ENCODE measurements at places on chromosomes 2 and 18.
A peak's percentile ranks its signal among the peaks of the same experiment; 100 is the strongest.

GRCh38 chr2:65129286-65129825 is 550 bp downstream of the RAB1A start:
- peak; percentile 18 for DNase-seq

DNA sequence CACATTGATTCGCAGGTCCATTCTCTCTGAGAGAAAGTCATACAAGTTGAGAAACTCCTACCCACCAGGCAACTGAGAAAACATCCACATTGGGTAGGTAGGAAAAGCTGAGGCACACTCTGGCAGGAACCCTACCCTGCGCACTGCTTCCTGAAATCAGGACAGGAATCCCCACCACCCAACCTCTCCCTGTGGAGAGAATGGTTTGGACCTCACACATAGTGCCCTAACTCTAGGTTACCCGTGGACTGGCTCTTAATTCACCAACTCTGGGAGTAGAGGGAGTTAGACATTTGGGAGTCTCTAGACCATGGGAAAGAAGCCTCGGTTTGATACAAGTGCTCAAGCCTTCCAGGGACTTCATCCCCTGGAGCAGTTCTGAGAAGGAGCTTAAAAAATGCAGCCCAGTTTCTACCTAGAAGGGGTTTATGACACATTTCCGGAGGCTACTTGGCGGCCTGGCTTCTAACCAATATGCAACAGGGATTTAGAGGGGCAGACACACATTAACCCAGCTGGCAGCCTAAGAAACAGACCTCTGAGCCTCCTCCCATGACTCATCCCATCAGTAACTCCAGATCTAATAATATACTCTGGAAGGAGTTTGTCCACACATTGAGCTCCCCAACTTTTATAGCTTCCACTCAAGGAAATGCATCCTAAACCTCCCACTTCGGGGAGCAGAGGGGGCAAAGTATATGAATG is 136.7 kb downstream of the EML6 start:
- no peak for DNase-seq

DNA sequence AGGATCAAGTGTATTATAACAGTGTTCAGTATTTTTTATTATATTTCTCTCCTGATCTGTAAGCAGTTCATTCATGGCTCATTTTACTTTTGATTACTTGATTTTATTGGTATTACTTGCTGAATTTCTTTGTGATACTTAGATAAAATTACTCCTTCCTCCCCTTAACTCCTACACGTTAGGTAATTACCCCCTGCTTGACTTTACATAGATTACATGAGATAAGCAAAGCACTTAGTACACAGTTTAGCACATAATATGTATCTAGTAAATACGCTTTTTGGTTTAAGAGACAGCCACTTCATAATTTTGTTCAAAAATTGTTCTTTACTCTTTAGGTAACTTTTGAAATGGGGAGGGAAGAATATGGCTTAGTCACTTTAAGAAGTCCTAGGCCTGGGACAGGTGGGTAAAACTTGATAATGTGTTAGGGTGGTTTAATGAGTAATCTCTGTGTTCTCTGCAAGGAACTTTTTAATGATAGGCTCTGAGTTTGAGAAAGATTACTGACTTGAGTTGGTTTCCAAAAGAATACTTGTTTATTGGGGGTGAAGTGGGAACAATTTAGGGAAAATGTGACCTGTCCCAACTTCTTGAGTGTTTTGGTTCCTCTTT is 80.9 kb downstream of the NCOA1 start:
- DNase-seq: no peak

GRCh38 chr2:74648009-74648443 is at the start of gene M1AP:
M1AP (minus strand) TSS chr2:74648330; CDS start chr2:74640275, 8,055 bp downstream.
- no peak for DNase-seq

- DNase-seq: no peak
Measured at GRCh38 chr2:15303874-15304273, 257.3 kb downstream of the NBAS start.

DNA sequence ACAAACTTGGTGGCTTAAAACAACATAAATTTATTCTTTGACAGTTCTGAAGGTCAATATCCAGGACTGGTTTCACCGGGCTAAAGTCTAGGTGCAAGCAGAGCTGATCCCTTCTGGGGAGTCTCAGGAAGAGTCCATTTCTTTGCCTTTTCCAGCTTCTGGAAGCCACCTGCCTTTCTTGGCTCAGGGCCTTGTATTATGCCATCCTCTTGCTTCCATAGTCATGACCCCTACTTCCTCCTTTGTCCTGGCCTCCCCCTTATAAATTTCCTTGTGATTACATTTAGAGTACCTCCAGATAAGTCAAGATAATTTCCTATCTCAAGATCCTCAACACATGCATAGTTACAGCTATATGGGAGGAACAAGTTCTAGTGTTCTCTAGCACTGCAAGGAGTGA is 1089.5 kb downstream of the LRP1B start:
- no peak for DNase-seq

- no peak for DNase-seq
Measured at GRCh38 chr2:64165706-64166105, 21.5 kb upstream of the PELI1 start.

DNA sequence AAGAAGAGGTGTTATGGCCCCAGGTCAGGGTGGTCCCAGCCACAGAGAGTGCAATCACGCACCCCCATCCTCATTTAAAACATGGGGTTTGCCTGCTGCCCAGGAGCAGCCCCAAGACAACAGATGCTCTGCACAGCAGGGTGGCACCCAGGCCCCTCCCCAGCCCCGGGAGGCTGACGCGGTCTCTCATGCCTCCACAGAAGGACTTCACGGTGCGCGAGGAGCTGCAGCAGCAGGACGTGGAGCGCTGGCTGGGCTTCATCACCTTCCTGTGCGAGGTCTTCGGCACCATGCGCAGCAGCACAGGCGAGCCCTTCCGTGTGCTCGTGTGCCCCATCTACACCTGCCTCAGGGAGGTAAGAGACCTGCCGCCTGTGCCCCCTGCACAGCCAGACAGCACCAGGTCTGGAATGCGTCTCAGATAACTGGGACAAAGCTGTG is 133.7 kb downstream of the SMAD7 start:
- DNase-seq: no peak

GRCh38 chr18:12234451-12235190 is 19.5 kb upstream of the CIDEA start:
- no peak for DNase-seq

DNA sequence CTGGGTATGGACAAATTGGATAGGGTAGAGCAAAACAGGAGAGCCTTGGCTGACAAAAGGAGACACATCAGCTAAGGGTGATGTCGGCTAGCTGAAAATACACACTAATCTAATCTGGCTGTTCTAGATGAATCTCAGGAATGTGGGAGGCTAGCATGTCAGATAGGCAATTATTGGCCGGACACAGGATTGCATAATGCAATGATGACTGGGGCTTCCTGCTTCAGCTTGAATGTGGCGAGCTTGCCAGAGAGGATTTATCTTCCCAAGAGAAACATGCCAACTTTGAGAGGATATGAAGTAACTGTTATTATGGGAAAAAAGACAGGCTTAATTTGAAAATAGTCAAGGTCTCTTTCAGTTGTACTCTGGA is 102.4 kb downstream of the TRIB2 start:
- no peak for DNase-seq

- DNase-seq: no peak
Measured at GRCh38 chr2:45769056-45769455, 117.6 kb downstream of the PRKCE start.

- no peak for DNase-seq
Measured at GRCh38 chr2:102703748-102704147, 58.1 kb upstream of the TMEM182 start.

DNA sequence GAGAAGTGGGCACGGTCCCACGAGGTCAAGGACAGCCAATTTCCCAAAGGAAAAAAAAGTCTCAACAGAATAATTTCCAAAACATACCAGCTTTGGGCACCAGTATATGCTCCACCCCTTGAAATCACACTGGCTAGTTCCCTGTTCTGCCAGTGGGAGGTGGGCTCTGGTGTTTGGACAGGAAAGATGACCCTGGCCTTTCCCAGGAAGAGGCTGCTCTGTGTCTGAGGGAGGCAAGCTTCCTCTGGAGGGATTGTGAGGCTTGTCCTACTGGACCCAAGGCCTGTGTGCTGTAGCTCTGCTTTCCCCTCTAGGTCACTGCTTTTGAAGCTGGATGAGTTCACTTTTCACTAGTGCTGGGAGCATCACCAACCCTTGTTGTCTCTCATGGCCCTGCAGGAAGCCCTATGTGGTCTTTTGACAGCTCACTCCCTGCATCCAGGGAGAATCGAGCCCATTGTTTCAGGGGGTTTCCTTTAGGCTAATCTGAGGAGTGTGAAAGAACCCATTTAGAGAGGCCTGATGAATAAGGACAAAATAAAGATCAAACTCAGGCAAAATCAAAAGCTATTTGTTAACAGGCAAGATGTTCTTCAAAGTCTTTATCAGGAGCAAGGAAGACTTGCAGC is 36.3 kb downstream of the CXCR4 start:
- no peak for DNase-seq

- DNase-seq: no peak
Measured at GRCh38 chr2:26472821-26473655, 4.9 kb downstream of the OTOF start.

- no peak for DNase-seq
Measured at GRCh38 chr2:228845162-228845925, 425.7 kb downstream of the PID1 start.

DNA sequence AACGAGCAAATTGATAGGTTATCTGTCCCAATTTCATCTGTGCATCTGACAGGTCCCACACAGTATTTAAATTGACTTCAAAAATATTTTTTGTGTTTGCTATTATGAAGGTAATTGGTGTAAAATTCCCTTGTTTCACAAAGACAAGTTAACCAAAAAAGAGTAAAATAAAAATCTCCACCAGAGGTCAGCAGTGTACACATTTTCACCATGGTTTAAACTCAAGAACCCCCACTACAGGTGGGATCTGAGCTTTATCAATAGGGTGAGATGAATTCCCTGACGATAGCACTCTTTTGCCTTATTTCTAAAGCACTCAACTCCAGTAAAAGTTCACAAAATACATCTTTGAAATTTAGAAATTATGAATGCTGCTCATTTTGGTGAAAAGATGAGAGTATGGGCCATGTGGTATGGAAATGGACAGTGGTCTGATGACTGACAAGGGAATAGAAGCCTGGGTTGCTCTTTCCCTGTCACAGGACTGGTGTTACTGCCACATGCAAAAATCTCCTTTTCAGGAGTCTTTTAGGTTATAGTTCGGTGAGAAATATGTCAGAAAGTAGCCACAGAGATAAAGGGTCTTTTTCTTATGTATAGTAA is 68.0 kb downstream of the SERPINB8 start:
- no peak for DNase-seq

- peak; percentile 11 for DNase-seq
Measured at GRCh38 chr2:30422444-30423040, 24.5 kb upstream of the LCLAT1 start.

DNA sequence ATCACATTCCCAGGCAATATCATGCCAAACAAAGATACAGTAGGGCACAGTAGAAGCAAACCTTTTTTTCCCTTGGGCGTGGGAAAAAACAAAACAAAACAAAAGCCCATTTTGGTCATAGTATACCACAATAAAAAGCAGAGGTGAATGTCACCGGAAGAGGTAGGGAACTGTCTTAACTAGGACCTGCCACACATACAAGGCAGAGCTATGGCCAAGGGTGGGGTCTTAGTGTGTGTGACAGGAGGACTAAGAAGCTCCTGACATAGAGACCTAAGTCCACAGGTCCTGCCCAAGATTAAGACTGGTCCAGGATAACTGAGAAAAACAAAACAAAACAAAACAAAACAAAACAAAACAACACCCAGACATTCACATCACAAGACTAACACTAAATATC is 441.2 kb upstream of the DSEL start:
- DNase-seq: no peak

- no peak for DNase-seq
Measured at GRCh38 chr2:236160366-236161081, 7.7 kb downstream of the GBX2 start.

DNA sequence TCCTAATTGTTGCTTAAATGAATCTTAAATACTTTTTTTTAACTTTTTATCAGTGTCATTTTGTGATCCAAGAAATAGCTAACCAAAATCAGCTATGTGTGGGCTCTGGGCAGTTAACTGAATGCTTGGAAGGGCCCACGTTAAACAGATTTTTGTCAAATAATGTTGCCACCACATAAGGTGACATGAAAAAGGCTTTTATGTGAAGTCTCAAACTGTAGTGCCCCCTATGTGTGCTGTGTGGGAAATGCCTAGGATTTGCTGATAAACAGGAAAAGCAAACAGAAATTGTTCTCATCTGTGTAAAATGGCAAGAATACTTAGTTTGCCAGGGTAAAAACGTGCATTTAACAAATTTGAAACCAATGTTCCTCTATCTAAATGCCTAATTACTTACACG is 242.2 kb downstream of the ZNF516 start:
- no peak for DNase-seq

- DNase-seq: no peak
Measured at GRCh38 chr2:130152816-130153595, 8.1 kb upstream of the CCDC74B start.

DNA sequence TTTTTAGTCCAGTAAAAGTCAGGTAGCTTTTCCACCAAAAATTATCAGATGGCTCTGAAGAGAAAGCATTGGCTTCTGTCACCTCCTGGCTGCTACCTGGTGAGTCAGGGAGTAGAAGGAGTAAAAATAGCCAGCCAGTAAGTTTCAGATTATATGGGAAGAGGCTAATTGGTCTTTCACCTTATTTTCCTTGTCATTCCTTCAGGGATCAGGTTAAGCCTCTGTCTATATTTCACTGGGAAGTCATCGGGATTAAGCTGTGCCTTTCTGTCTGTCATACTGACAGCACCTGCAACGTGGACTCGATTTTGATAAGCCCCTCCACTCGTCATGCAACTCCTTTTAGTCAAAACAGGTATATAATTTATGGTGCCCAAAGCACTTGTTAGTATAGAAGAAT is 380.7 kb upstream of the CELF4 start:
- no peak for DNase-seq

GRCh38 chr2:80281049-80281448 is 23.5 kb downstream of the LRRTM1 start:
- no peak for DNase-seq

DNA sequence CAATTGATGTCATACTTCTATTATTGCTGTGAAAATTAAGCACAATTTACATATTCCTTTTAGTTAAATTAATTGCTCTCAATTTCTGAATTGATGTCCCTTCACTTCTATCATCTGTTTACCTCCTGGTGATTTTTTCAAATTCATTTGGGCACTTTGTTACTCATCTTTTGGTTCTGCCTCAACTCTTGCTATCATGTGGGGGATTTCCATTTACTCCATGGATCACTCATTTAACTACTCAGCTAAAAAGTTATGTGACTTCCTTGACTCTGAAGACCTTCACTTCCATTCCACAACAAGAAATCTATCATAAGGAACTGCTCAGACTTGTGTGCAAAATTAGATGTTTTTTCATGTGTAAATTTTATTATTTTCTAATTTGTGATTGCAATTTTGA is 126.2 kb downstream of the EHBP1 start:
- no peak for DNase-seq
